Activated naive CD4-positive, alpha-beta T cell treated with anti-CD3 and anti-CD28 coated beads, Interleukin-2, amount 50 U/mL, for 16 hours (primary cell): ENCODE measurements at places on chromosomes 4 and X.

DNA sequence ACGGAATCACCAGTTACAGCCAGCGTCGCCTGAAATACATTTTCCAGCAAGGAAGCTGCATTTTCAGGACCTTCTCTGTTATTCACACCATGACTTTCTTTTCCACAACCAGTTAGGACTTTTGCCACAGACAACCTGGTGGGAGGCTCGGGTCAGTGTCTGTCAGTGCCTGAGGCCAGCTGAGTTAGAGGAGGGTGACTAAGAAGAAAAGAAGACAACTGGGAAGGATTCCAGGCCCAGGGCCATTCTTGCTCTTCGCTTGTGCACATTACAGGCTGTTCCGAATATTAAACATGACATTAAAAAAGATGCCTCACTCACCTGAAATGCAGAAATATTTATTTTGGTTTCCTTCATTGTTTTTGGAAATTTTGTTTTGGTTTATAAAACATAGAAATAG, 21.4 kb upstream of the CENPU start:
- DNase-seq, result no peak

DNA sequence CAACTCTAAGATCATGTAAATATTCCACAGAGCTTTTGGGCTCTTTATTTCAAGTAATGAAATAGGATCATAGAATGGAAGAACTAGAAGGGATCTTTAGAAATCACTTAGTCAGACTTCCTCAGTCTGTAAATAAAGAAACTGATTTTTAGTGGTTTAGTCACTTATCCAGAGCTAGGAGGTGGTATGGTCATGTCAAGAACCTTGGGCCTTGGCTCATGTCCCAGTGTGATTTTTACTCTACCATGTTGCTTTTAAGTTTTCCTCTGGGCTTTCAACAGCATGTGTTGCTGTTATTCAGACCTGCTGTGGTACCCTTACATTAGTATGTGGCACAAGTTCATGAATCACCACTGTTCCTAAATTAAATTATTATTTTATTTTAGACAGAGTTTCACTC, 184.9 kb downstream of the FRAS1 start:
- no peak for DNase-seq

DNA sequence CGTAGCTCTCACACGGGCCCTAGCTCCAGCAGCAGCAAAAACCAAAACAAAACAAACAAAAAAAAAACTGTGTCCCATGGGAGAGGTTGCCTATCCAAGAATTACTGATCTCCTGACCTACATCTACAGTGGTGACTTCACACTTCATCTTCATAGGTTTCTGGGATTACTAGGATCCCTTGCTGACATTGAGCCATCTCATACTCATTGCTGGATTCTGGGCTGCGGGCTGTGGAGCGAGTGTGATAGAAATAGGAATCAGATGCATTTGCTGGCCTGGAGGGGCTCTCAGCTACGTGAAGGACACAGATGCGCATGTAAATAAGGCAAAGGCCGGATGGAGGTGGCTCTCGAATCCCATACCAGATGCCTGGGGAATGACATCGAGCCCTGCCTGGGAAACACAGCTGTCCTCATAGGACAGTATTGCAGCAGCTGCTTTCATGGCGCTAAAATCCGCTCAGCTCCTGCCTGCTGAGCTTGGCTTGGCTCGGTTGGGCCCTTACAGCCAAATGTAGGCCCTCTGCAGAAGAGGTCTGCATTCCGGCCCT, 41.7 kb downstream of the CNGA2 start:
- no peak for DNase-seq

DNA sequence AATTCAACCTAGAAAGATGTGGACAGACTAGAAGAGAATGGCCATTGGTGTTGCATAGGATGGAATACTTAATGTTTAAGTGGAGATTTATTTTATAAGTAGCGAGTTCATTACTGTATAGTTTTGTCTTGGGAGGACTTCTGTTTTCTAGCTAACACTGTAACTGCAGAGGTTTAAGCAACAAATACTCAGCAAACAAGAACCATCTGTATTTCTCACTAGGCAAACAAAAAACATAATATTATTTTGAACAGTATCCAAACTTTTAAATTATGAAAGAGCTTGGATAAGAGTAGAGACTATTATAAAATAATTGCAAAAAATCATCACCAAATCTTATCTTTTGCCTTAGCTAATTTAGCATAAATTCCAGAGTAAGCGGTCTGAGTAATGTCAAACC, 121.1 kb downstream of the GLRA3 start:
- no peak for DNase-seq

DNA sequence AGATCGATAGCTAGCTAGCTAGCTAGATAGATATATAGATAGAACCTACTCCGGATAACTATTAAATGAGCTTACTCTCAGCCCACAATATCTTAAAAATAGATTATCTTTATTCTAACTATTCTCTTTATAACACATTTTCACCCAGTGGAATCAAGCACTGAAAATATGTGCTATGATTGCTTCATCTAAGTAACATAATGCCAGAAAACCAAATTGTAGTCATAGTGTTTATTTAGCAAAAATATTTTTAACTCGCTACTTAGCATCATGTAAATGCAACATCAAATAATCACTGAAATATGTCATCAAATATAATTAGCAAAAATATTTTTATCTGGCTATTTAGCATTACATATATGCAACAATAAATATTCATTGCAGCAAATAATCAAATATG, 1.5 kb downstream of the TMEM156 start:
- DNase-seq, result no peak
